ENCODE measurements at places on chromosomes 12 and 14.

GRCh38 chr12:127024791-127025190, 1242.2 kb upstream of the TMEM132C start:
- DNase-seq, result no peak

DNA sequence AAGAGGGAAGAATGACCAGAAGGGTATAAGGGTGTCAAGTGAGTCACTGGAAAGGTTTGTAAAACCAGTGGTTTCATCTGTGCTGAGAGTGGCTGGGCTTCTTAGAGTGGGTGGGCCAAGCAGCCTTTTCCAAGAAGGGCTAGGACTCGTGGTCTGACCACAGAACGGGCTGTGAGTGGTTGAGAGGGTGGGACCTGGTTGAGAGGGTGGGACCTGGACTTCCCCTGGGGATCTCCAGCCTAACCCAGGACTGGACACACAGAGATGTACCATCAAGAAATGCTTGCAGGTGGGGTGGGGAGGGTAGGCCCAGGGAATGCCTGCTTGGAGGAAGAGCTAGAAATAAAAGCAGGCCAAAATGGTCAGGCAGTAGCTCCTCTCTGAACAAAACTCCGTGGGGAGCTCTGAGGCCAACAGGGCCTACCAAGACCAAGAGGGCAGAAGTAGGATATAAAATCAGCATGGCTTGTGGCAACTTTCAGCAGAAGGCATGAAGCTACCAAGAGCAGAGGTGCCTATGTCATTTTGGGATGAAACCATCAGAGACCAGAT, 140.5 kb downstream of the FOXN3 start:
- DNase-seq, result peak; percentile 94

GRCh38 chr12:19139615-19140194, 10.2 kb downstream of the PLEKHA5 start:
- no peak for DNase-seq

- no peak for DNase-seq
These were observed 196.7 kb upstream of the PELI2 start for GRCh38 chr14:55921511-55921910.

- DNase-seq, result peak; percentile 50
These were observed 55.7 kb downstream of the TRPV4 start for GRCh38 chr12:109777544-109777943.

GRCh38 chr14:31166271-31166561, 41.4 kb downstream of the HECTD1 start:
- no peak for DNase-seq

DNA sequence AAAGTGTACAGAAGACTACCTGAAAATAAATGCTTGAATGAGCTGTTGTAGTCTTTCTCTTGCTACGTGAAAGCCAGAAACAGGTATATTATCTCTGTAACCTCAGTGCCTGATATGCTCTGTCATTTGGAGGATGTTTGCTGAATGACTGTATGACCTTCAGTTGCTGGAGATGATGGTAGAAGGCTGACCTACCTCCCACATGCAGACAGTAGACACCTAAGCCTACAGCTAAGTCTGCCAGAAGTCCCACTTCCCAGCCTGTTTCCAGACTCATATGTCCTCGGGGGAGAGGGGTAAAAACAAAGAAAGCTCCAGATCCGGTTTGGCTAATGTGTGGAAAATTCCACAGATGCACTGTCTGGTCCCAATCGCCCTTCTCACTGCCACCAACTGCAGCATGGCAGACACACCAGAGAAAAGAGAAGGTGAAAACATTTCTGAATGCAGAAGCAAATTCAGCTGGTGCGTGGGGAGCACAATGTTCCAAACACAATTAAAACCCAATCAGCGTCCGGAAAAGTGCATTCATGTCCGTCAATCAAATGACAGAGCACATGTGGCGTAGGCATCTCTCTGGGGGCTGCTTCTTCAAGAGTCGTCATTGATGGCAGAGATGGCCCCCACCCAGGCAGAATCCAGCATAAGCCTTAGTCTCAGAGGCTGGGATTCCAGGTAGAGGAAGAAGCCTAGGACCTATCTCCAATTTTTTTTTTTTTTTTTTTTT, 76.3 kb upstream of the TBX3 start:
- no peak for DNase-seq

- DNase-seq, result no peak
These were observed 32.2 kb upstream of the DICER1 start for GRCh38 chr14:95189367-95190132.

GRCh38 chr12:48189331-48190125, 6.1 kb downstream of the CCDC184 start:
- peak; percentile 81 for DNase-seq

DNA sequence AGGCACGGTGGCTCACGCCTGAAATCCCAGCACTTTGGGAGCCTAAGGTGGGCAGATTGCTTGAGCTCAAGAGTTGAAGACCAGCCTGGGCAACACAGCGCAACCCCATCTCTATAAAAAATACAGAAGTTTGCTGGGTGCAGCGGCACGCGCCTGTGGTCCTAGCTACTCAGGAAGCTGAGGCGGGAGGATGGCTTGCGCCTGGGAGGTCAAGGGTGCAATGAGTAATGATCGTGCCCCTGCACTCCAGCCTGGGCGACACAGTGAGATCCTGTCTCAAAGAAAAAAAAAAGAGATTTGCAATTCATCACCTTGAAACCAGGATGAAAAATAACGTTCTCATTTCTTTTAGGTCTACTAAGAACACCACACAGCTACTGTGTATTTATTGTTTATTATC, 4.0 kb downstream of the STX2 start:
- no peak for DNase-seq

- no peak for DNase-seq
These were observed 219.5 kb upstream of the ABCD2 start for GRCh38 chr12:39839072-39839471.

DNA sequence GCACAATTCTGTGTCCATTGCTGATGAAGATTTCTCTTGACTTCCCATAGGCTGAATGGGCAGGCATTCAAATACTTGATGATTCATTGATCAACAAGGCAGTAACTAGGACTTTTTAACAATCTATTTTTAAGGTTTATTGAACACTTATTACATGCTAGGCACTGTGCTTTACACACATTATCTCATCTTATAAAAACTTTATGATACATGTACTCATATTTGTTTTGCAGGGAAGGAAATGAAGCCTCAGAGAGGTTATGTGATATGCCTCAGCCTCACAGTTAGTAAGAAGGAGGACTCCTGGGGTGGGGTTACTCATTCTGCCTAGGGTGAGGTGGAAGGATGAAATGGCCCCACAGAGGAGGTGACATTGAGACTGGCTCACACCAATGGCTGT, 12.9 kb upstream of the EMP1 start:
- DNase-seq, result peak; percentile 52

DNA sequence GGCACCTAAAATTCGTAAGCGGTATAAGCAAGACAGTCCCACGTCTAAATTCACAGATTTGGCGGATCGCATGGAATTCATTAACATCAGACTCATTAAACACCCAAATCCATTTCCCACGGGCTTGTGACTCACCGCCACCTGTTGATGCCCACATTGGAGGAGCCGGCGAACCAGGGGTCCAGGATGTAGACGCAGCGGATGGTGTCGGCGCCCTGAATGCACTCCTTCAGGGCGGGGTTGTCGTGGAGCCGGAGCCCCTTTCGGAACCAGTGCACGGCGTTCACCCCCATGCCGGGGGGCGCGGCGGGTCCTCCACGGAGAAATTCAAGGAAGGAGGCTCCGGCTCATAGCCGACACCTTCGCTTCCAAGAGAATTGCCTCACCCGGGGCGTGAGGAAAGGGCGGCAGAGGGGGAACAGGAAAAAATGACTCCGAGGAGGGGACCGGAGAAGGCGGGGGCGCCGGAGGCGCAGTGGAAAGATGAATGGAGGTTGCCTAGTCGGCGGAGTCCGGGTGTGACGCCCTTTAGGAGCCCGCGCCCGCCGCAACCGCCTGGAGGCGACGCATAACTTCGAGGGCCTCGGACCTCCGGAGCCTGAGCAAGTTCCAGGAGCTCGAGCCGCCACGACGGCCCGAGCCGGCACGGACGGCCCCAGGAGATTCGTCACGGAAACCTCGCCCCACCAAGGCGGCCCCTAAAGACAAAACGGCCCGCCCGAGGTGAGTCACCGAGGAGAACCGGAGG, 506 bp downstream of the CRY1 start:
- DNase-seq, result peak; percentile 59

GRCh38 chr14:100471441-100472093, 115.7 kb downstream of the BEGAIN start:
- no peak for DNase-seq

- no peak for DNase-seq
These were observed 76.9 kb downstream of the ESR2 start for GRCh38 chr14:64217308-64217707.

DNA sequence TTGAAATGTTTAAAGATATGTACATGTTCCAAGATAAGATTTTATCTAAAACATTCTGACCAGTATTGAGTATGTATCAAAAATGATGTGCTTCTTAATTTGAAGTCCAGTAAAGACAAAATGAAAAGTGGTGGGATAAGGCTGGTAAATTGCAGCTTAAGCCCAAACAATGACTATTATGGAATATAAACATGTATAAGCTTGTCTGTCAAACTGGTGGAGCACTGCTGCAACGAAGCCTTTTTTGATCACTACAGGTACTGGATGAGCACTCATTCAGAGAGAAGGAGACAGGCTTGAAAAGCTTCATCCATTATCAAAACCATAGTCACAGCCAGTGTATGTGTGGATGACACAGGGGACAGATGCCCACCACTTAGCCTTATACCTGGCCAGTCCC, 138.4 kb downstream of the ATP23 start:
- DNase-seq, result no peak

DNA sequence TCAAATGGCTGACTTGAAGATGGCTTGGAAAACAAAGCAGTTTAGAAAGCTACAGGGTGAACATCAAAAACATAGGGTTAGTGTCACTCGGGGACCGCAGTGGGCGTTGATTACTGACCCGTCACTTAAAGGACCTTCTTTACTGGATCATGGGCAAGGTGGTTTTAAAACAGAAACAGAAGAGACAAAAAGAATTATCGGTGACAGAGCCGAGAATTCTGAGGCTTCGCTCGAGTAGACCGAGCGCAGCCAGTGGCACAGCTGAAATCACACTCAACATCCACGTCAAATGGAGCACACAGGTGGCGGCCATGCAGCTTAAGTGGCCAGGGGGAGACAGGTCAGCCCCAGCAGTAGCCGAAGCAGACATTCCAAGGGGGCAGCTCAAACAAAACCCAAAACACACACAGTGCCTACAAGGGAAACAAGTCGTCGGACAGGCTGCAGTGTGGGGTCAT, 17.3 kb downstream of the SNRNP35 start:
- DNase-seq, result no peak

GRCh38 chr12:81105687-81106086, 27.8 kb downstream of the ACSS3 start:
- no peak for DNase-seq

DNA sequence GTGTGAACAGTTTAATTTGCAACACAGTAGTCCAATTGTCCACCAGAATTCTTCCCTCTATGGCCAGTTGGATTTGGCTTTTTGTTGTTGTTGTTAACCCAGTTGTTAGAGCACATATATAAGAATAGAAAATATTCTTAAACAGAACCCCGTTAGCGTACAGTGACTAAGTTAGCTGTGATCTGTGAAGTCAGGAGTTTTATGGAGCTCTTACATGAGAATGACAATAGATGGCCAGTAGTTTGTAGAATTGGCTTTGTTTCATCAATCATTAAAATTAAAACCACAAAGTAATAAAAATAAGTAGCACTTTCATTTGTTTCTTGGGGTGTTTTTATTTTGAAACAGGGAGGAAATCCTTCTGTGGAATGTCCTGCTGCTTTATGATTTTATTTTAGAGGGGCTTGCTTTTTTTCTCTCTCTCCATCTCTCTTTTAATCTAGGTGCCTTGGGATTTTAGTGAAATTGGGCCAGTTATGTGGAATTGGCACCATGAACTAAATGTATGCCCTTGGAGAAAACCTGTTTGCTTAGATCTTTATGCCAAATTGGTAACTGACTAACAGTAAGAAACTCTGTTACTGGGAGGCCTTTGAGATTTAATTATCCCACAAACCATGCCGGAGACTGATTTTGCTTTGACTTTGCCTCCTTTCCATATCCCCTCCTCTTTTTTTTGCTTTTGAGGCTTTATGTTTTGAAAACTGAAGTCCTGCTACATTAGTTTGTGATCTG, 22.9 kb downstream of the FBXW8 start:
- no peak for DNase-seq

DNA sequence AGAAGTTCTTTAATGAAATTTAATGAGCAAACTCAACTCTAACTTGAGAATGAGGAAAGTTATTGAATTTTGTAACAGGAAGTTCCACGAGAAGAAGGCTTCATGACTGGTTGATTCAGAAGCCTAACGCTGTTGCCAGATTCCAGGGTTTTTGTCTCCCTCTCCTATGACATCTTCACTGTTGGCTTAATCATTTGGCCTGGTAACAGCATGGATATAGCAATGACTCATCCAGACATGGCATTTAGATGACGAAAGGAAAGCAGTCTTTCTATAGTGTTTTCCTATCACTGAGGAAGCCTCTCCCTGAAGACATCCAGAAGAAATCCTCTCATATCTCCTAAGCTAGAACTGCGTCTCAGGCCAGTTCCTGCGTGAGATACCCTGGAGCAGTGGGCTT, 9.4 kb upstream of the KCNA1 start:
- DNase-seq, result no peak

DNA sequence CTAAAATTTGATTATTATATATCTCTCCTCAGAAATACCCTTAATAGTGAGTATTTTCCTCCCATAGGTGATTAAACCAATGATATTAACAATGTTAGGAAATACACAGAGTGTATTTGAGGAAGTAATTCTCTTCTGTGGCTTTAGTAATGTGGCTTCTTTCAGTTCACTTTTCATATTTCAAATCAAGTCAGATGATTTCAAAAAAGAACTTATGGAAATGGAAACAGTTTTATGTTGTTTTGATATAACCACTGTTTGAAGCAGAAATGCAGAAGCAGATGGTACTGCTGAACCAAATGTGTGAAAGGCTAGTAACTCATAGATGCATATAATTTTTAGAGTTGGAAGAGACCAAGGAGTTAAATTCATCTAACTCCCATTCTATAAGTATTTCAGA, 1.9 kb upstream of the GPR33 start:
- DNase-seq, result no peak

GRCh38 chr12:31368666-31369361, 42.9 kb upstream of the SINHCAF start:
- no peak for DNase-seq

DNA sequence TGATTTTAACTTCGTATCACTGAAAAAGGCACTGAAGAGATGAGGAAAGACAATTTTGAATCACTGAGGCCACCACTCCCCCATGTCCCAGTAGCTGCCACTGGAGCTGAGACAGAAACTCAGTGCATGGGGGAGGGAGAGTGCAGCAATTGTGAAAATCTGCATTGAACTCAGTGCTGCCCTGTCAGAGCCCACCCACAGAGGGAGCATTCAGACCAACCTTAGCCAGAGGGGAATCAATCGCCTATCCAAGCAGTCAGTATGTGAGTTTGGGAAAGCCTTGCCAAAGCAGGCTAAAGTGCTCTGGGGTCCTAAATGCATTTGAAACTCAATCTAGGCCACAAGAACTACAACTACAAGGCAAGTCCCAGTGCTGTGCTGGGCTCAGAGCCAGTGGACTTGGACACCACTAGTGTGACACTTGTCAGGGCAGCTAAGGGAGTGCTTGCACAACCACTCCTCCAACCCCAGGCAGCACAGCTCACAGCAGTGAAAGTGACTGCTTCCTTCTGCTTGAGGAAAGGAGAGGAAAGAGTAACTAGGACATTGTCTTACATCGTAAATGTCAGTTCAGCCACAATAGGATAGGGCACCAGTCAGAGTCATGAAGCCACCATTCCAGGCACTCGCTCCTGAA, 13.3 kb downstream of the RNASE3 start:
- DNase-seq, result no peak

- DNase-seq, result peak; percentile 61
These were observed 107.0 kb downstream of the ADAMTS20 start for GRCh38 chr12:43444940-43445564.

- no peak for DNase-seq
These were observed 36.3 kb upstream of the SLC2A13 start for GRCh38 chr12:40142001-40142744.

Measured in activated CD4-positive, alpha-beta T cell treated with anti-CD3 and anti-CD28 coated beads, Interleukin-2, Interleukin-6, amounts not matched to agents 100 ng/mL and 50 ng/mL, durations not matched to agents 16 hours and 8 hours (primary cell).